Iris pigment epithelial cell (primary cell): ENCODE measurements at places on chromosomes 3 and 15.

GRCh38 chr15:30979457-30979856 lies 12.0 kb downstream of the MTMR10 start:
- DNase-seq, result no peak

DNA sequence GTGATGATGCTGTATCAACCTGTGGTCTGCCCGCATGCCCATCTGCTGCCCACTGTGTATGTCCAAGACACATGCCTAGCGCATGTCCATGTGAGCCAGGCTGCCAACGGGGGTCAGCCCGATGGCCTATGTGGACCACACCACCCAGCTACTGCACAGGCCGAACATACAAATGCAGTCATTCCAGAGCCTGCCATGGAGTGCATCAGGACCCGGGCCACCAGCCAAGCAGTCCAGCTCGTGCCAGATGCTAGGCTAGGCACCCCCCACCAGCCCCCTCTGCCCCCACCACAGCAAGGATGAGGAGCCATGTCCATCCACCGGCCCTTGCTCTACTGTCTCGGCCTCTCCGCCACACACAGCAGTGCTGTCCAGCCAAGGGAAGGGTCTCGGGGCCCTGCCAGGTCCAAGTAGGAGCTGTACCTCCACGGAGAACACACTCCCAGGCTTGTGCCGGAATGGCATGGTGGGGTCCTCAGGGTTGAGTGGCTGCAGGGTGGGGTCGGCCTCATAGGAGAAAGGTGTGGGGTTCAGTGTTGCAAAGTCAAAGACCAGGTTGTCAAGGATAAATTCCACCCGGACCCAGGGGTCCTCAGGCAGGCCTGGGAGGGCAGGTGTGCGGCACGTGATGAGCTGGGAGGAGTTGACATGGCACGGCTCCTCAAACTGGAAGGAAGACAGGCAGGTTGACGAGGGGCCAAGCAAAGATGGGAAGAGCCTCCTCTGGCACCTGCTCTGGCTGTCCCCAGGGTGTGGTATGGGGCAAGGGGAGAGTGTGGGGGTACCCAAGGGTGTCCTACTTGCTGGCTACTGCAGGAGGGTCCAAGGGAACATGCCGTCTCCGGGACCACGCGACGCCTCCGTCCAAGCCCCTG lies 15.3 kb downstream of the PLXNB1 start:
- no peak for DNase-seq

GRCh38 chr15:78695046-78695671 lies 54.1 kb upstream of the CHRNB4 start:
- DNase-seq, result no peak

DNA sequence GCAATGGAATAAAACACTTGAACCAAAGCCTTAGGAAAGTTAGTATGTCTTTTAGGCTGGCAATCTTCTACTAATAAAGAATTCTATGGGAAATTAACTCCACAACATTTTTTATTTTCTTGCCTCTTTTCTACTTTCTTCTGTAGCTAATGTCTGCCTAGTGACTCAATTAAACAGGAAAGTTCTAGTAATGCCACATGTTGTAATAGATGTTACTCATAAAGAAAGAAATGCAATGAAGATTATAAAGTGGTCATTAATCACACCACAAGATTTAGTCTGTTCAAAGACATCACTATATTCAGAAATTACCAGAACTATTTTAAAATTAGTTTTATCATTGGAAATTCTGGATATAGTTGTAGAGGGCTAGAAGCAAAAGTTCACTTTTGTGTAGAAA lies 329.7 kb downstream of the SI start:
- DNase-seq, result no peak

DNA sequence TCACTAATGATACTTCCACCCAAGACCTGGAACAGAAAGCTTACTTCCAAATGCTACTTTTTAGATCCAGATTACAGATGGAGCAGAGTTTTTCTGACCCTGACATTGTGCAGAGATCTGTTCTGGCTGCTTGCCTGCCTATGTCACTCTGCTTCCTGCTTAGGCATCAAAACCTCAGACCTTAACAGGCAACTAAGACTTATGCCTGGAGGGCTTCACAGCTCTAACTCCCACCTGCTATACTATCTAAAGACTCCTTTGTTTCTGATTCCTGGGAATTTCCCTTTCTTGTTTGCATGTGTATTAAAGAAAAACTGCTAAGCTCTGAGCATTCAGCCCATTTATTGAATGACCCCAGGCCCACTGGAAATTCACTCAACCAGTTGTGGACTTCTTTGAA lies 157.4 kb upstream of the NPHP3 start:
- no peak for DNase-seq

GRCh38 chr3:141063831-141064230 lies 12.7 kb downstream of the SPSB4 start:
- DNase-seq, result no peak

- no peak for DNase-seq
These were observed 35.2 kb downstream of the ZNF710 start for GRCh38 chr15:90036343-90036742.

DNA sequence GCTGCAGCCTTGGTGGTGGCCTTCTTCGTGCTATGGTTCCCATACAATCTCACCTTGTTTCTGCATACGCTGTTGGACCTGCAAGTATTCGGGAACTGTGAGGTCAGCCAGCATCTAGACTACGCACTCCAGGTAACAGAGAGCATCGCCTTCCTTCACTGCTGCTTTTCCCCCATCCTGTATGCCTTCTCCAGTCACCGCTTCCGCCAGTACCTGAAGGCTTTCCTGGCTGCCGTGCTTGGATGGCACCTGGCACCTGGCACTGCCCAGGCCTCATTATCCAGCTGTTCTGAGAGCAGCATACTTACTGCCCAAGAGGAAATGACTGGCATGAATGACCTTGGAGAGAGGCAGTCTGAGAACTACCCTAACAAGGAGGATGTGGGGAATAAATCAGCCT lies 10.4 kb downstream of the CYP8B1 start:
- no peak for DNase-seq

GRCh38 chr3:77412584-77412983 lies 372.7 kb downstream of the ROBO2 start:
- DNase-seq, result no peak

DNA sequence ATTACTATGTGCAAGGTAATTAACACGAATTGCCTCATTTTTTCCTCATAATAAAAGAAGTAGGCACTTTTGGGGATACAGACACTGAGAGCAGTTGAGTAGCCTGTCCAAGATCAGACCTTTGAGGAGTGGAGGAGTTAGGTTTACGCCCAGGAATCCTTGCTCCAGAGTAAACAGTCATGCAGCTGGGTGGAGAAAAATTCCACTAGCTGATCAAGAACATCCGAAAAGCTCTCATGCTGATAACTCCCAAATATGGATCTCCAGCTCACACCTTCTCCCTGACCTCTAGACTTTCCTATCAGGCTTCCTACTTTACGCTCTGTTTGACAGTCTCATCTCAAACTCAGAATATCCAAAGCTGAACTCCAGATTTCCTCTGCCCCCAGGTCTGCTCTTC lies 53.3 kb downstream of the ST6GAL1 start:
- no peak for DNase-seq
